ENCODE measurements at places on chromosomes 5 and 9.

- DNase-seq = no peak
Measured at GRCh38 chr5:158177146-158177545, 318.2 kb upstream of the CLINT1 start.

DNA sequence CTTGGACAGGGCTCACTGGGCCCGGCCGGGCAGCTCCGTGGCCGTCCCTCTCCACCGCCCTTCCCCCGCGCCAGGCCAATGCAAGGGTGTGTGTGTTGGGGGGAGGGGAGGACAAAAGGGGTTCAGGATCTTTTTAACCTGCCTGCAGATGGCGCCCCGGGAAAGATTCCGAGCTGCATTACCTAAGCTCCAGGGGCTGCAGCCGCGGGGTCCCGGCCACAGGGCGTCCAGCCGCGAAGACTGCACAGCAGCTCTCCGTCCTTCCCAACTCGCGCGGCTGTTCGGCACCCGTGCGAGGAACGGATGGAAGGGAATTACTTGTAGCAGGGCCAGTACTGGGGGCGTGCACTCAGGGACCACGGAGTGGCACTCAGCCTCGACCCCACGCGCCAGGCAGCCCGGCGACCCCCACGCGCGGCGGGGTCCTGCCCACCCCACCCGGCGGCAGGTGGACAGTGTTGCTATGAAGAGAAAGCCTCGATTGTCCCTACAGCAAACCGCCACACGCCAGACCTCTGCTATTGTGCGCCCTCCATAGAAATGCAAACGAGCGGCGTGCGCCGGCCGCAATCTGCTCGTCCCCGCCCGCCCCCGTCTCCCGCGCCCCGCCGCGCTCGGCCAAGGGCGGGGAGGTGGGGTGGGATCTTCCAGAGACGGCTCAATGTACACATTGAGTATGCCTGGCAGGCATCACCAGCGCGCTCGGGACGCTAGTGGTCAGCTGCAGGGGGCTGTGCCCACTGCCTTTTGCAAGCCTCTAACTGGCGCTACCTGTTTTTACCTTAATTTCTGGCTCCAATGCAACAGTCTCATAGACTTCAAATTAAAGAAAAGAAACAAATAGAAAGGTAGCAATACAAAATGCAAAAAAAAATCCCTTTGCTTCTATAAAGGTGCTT, 796 bp upstream of the GADD45G start:
- peak; percentile 71 for DNase-seq

DNA sequence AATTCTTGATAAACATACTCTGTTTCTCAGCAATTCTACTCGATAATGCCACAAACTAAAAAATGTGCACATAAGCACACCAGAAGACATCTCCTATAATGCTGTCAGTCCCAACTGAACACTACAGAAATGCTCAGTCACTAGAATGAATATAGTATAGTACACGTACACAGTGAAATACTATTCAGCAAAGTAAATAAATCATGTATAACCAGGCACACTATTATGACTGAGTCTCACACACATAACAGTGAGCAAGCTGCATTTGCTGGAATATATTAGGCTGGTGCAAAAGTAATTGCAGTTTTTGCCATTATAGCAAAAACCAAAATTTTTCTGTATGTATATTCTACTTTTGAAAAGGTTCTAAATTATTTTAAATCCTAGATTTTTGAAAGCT, 310.2 kb downstream of the CTNND2 start:
- no peak for DNase-seq

GRCh38 chr5:138967791-138968448, 92.8 kb upstream of the LRRTM2 start:
- no peak for DNase-seq

GRCh38 chr9:7095058-7095457, 337.3 kb downstream of the KDM4C start:
- DNase-seq = no peak

- no peak for DNase-seq
Measured at GRCh38 chr9:19085295-19085694, 17.4 kb downstream of the HAUS6 start.

DNA sequence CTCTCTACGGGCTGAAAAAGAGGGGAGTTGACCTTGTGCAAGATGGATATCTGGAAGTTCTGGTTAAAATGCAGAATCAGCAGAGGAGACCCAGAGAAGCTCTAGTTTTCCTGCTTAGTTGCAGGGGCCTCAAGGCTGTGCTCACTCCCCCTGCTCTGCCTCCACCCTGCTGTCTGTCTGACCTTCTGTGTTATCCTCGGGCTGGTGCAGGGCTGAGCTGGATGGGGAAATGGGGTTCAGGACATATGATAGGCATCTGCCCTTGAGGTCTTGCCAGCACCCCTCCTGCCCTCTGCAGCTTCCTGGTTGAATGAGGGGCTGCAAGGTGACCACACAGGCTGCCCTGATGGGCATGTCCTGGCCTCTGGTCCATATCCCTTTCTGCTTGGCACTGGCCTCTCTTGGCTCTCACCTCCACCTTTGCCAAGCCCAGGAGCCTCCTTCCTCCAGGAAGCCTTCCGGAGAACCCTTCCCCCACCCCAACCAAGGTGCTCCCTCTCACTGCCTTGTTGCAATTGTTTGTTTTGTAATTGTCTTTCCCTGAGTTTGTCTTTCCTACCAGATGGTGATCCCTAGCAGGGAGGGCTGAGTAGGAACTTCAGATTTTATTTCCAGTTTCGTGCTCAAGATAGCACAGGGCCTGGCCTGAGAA, 1.3 kb downstream of the TMEM268 start:
- no peak for DNase-seq

DNA sequence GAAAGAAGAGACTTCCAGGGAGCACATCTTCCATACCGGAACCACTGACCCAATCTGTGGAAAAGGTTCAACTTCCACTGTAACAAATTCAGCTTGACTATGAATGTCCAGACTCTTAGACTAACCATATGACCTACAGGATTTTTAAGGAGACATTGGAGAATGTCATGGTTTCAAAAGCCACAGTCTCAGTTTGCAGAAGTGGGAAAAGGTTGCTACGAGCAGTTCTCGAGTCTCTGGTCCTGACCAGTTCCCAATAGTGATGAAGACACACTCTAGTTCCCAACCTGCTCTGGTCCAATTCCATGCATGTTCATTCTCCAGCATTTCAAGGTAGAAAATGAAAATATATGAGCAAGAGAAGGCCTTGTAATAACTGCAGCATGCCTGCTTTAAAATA, 158.0 kb downstream of the MAPKAP1 start:
- DNase-seq = no peak

- DNase-seq = no peak
Measured at GRCh38 chr5:66285343-66285922, 141.3 kb downstream of the SREK1 start.

DNA sequence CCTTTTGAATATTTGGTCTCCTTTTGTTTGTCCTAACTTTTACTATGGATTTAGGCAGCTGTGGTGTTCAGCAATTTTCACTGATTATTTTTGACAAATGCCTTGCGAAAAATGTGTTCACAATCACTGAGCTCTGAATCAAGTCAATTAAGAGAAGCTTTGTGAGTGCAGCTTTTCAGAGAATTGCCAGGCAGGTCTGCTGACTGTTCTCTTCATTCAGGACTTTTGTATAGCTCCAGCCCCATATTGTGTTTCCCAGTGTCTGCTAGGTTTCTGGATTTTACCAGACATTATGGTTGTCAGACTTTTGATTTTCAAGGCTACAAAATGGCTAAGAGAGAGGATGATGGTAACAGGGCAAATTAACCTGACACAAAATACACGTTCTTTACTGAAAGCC, 1055.9 kb downstream of the CDH18 start:
- no peak for DNase-seq

DNA sequence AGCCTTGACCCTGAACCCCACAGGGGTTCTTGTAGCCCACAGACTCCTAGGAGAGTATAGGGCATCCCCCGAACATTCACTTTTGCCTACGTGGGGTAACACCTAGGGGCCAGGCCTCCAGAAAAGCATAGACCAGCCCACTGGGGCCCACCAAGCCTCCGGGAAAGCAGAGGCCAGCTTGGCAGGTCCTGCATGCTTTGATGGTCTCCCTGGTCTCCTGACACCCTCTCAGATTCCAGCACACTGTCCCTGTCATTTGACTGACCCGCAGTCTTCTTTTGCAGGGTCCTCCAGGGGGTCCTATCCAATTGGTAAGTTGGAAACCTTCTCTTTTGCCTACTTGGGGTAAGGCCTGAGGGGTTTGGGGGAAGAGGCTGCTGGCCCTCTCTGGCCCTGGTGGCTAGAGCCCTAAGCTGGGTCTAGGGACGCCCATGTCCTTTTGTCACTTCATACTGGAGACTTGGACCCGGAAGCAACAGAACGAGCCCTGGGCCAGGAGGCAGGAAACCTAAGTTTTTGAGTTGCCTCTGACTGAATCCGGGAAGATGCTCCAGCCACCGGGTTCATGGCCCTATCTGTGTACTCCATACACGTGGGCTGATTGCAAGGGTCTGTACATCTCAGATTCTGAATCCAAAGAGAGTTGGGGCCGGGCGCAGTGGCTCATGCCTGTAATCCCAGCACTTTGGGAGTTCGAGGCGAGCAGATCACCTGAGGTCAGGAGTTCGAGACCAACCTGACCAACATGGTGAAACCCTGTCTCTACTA, 20.9 kb upstream of the ORM1 start:
- no peak for DNase-seq

DNA sequence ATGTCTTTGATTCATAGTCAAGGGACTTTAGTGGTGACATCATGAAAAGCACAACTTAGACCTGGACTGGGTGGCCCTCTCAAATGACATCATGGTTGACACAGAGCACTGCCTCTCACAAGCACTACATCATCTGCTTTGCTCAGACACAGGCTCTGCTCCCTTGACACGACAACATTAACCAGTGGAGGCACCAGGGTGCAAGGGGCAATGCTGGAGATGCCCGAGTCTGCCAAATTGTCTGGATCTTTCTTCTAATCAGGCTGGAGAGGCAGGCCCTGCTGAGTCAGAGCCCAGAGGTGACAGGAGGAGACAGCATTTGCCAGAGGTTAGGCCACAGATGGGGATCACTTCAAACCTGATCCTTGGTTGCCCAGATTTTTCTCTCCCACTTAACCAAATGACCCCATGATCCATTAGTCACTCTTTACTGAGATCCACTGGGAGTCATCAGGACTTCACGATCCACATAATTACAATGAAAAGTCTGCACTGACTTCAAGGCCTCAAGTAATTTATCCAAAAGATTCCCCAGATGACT, 174.4 kb downstream of the SLIT3 start:
- no peak for DNase-seq

- DNase-seq = peak; percentile 16
Measured at GRCh38 chr5:77356740-77357139, 135.4 kb downstream of the WDR41 start.
